ENCODE measurements at places on chromosomes 13 and 19. TPM values are rescaled to one million over a fixed set of nuclear protein-coding genes. Genes with fewer than 3 reads are reported as not detected.

DNA sequence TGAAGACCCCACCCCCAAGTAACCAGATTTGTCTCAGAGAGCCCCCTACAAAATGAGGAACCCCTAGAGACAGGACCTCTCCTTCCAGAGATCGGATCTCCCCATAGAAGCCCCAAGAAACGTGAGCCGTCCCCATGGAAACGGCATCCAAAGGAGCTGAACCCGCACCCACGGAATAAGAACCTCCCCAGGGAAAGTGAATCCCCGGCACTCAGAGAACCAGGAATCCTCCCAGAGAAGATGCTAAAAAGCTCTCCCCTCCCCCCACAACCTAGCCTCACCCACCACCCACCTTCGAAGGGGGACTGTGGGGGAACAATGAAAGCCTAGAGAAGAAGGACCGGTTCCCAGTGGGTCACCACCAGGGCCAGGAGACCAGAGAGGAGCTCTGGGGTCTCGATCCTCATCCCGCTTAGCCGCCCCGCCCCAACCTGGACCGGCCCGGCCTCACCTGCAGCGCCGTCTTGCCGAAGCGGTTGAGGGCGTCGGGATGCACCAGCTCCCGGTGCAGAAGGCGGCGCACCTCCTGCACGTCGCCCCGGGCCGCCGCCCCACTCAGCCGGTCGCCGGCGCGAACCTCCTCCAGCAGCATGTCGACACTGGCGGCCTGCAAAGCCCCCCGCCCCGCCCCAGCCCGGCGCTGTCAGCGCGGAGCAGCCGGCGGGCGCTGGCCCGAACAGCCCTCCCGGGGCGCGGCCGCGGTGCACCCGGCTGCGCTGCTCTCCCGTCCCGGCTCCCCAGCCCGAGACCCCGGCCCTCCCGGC lies 535 bp downstream of the CDKN2D start:
- H3K27ac ChIP-seq: no peak overlapping the region
- no peaks in the 10 kb centered on the region for H3K36me3 ChIP-seq
- peak overlapping the region; percentile 79 for H3K4me3 ChIP-seq
- peaks cover 40% of the 10 kb centered on the region for H3K4me1 ChIP-seq
- peak; percentile 66 for DNase-seq

DNA sequence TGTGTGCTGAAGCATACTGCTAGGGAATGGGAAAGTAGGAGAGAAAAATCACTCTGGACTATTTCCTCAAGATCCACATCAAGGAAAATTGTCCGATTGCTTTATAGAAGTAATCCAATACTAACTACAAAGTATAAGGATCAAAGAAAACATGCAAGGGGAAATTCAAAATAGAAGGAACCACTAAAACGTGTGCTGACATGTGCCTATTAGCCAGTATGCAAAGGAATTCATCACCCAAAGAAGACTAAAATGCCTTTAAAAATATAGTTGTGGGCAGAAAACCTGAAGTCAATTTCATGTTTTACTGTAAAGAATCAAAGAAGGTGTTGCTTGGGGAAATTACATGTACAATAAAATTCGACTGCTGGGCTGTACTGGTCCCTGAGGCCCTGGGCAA lies 14.3 kb downstream of the DLEU7 start:
- H3K36me3 ChIP-seq: no peaks in the 10 kb centered on the region
- no peak overlapping the region for H3K27ac ChIP-seq
- DNase-seq: no peak
- H3K27me3 ChIP-seq: no peaks in the 10 kb centered on the region
- H3K4me3 ChIP-seq: no peak overlapping the region
- H3K4me1 ChIP-seq: no peaks in the 10 kb centered on the region

SMIM24 gene
- total RNA-seq: not detected

UBE2L5 gene
- not detected for total RNA-seq

- no peaks in the 10 kb centered on the region for H3K4me1 ChIP-seq
- H3K27ac ChIP-seq: no peak overlapping the region
- no peak for DNase-seq
- no peaks in the 10 kb centered on the region for H3K36me3 ChIP-seq
Measured at GRCh38 chr13:49240017-49240416, 7.7 kb upstream of the CDADC1 start.

DNA sequence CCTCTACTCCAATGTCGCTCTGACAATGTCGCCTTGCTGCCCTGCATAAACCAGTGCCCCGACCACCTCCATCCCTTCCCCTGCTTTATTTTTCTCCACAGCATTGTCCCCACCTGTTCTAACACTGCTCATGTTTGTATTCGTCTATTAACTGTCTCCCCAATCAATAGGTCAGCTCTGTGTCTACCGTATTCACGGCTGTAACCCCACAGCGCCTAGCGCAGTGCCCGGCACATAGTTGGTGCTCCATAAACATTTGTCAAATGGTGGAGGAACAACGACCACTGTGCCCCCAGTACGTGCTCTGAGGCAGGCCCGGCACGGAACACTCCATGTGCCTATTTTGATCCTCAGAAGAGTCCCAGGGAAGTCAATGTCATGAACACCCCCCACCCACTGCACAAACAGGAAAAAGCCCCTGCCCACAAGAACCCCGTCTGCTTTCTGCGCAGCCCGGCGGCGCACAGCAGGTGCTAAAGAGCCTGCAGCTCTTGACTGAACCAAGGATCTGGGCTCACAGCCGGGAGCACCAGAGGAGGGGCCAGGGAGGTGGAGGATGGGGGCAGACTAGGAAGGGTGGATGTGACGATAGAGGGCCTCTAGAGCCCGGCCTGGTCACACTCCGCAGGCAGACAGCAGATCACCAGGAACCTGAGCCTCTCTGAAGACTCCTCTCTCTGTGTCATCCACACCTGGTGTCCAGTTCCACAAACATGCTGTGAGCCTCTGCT lies 1.8 kb upstream of the CEACAM16 start:
- H3K27ac ChIP-seq: no peak overlapping the region
- DNase-seq: peak; percentile 73
- H3K36me3 ChIP-seq: no peaks in the 10 kb centered on the region
- H3K4me1 ChIP-seq: peaks cover 10% of the 10 kb centered on the region
- H3K4me3 ChIP-seq: no peak overlapping the region

GRCh38 chr19:3684817-3685410 lies 15.4 kb downstream of the PIP5K1C start:
- H3K27ac ChIP-seq: no peak overlapping the region
- H3K4me1 ChIP-seq: peaks cover 19% of the 10 kb centered on the region
- no peak for DNase-seq
- H3K4me3 ChIP-seq: no peak overlapping the region
- H3K36me3 ChIP-seq: peaks cover 5% of the 10 kb centered on the region

WDR87 gene
- under 0.01 TPM for total RNA-seq

PLPPR3 gene
- not detected for total RNA-seq

APC2 gene
- 0.08 TPM for total RNA-seq

ACER1 gene
- not detected for total RNA-seq

Data from thyroid gland (tissue), 4 donors.